ENCODE measurements at places on chromosomes 1 and 21. TPM values are rescaled to one million over a fixed set of nuclear protein-coding genes. Genes with fewer than 3 reads are reported as not detected.

Gene OR2T29
- total RNA-seq = not detected

Gene PBX1
- total RNA-seq = 128 TPM

Gene NCMAP
- not detected for total RNA-seq

Gene PGLYRP4
- total RNA-seq = not detected

- no peaks in the 10 kb centered on the region for H3K36me3 ChIP-seq
- H3K4me3 ChIP-seq = no peak overlapping the region
- no peaks in the 10 kb centered on the region for H3K27me3 ChIP-seq
- H3K27ac ChIP-seq = peak overlapping the region; percentile 88
- DNase-seq = no peak
These were observed 23.8 kb upstream of the ECE1 start for GRCh38 chr1:21313886-21314721.

- no peak for DNase-seq
- no peaks in the 10 kb centered on the region for H3K36me3 ChIP-seq
- H3K27me3 ChIP-seq = peaks cover 24% of the 10 kb centered on the region
These were observed 1.3 kb upstream of the CCSAP start for GRCh38 chr1:229344139-229344538.

All from esophagus muscularis mucosa (tissue), 4 donors.